ENCODE measurements at places on chromosomes 13 and 19.

GRCh38 chr13:69524459-69525150 lies 583.0 kb upstream of the ATXN8OS start:
- peak; percentile 28 for DNase-seq

GRCh38 chr13:51230477-51231105 lies 8.4 kb downstream of the FAM124A start:
- peak; percentile 46 for DNase-seq

- peak; percentile 62 for DNase-seq
Measured at GRCh38 chr13:33213024-33213768, 72.4 kb downstream of the STARD13 start.

DNA sequence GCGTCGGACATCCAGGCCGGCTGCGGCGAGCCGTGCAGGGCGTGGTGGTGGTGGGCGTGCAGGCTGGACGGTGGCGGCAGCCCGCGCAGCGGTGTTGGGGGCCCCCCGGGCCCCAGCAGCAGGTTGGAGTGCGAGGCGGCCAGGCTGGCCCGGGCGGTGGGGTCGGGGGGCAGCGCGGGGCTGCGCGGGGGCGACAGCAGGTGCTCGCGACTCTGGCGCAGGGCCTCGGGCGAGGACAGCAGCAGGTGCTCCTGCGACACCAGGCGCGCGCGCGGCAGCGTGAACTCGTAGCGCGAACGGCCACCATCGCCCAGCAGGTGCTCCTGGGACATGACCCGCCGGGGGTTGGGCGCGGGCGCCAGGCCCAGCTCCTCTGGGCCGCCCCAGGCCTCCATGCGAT lies 9.8 kb downstream of the SHISA7 start:
- no peak for DNase-seq

DNA sequence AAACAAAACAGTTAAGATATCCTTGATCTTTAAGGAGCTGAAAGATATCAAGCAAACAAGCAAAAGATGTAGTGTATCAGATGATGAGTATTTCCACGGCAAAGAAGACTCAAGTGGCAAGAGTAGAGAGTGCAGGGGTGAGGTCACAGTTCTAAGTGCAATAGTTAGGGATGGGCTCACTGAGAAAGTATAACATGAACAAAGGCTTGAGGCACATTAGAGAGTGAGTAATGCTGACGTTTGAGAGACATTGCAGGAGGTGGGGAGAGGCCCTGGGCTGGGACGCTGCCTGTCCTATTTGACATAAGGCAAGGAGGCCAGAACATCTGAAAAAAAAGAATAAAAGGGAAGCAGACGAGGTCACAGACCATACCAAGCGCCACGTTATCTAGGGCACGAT lies 1.4 kb downstream of the DUXA start:
- DNase-seq = no peak
